GM04503 (cell line): ENCODE measurements at places on chromosomes 2 and 18.

DNA sequence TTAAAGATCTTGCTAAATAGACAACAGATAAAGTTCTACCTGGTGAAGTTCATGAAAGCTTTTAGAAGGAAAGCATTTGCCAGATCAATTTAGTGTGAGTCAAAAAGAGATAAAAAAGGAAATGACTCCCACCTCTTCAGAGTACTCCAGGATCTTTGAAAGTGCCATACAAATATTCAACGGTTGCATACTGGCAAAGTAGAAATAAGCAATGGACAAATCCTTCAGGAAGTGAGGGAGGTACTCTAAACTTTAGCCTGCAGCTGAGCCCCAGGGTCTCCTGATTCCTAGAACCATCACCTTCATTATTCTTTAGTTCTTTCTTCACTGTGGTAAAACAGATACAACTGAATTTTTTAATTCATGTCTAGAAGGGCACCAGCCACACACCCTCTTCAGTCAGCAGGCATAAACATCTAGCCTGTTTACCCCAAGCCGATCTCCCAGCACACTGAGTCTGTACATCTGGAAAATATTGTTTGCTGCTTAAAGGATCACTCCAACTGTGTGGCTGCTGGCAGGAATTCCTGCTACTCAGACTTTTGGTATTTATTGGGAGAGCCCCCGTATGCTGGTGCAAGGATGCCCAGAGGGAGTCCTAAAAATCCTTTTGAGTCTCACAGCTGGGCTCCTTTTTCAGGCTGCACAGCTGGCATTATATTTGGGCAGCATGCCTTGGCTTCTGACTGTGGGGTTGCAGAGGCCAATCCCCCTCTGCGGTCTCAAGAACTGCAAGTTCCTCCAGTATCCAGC lies 72.3 kb upstream of the SESTD1 start:
- peak; percentile 61 for DNase-seq

DNA sequence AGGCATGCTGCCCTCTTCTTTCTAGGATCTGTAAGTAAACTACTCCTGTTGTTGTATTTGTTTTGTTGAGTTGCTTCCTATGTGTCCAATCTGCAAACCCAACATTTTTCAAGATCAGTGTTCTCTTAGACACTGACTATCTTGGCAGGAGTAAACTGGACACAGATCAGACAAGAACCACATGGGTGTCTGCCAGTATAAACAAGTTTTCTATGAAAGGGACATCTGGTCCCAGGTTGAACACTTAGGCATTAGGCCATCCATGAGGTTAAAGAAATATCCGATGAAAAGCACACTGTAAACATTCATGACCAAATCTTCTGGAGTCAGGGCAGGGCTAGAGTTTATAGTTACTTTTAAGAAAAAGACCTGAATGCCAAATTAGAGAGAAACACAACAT lies 441.8 kb downstream of the NYAP2 start:
- DNase-seq: no peak

- DNase-seq: no peak
Observed at GRCh38 chr2:201233812-201234662, 26.3 kb upstream of the CASP8 start.

DNA sequence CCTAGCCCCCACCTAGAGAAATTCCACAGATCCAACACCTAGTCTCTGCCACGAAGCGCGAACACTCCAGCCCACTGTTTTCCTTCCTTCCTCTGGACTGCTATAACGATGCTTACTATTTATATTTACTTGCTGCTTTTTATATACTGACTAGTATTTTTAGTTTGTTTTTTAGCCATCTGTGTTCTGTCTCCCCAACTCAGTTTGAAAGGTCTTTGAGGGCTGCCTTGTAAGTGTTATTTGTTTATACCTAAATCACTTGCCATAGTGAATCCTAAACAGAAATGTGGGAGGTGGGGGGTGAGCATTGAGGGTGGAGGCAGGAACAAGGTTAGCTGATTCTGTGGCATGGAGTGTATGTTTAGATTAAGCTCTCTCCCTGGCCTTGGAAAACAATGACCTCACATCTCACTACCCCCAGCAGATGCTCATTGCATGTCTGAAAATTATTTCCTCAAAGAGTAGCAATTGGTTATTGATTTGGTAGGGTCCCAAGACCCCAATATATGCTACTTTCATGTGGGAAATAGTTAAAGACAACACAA lies 1.1 kb upstream of the NCKAP5 start:
- no peak for DNase-seq

GRCh38 chr2:20990442-20991430 lies 53.1 kb downstream of the APOB start:
- DNase-seq: no peak

DNA sequence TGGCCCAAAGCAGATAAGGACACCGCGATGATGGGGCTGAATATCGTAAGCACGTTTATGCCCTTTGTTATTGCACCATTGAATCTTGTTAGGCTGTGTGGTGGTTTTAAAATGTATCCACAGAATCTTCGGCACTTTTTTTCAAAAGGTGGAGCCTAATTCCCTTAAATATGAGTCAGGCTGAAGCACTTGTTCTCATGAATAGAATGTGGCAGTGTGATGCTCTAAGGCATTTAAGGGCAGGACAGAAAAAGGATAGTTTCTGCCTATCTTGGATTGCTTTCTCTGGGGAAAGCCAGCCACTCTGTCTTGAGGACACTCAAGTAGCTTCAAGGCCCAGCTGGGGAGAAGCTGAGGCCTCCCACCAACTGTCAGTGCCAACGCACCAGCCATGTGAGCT lies 39.6 kb downstream of the ABCA12 start:
- DNase-seq: no peak

DNA sequence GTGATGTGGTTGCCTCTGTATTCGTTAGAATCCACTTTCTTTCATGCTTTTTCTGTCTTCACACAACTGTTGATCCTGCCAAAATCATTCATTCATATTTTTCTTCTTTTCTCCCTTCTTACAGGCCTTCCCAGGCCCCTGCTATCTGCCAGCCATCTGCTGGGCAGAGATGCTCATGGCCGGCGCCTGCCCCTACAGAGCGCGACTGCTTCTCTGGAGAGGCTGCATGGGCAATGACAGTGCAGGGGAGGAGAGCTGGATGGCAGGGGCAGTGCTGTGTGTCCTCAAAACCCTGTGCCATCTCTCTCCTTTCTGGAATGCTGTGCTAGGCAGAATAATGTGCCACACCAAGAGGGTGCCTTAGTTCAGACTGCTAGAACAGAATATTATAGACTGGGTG lies 125.2 kb downstream of the INHBB start:
- no peak for DNase-seq

DNA sequence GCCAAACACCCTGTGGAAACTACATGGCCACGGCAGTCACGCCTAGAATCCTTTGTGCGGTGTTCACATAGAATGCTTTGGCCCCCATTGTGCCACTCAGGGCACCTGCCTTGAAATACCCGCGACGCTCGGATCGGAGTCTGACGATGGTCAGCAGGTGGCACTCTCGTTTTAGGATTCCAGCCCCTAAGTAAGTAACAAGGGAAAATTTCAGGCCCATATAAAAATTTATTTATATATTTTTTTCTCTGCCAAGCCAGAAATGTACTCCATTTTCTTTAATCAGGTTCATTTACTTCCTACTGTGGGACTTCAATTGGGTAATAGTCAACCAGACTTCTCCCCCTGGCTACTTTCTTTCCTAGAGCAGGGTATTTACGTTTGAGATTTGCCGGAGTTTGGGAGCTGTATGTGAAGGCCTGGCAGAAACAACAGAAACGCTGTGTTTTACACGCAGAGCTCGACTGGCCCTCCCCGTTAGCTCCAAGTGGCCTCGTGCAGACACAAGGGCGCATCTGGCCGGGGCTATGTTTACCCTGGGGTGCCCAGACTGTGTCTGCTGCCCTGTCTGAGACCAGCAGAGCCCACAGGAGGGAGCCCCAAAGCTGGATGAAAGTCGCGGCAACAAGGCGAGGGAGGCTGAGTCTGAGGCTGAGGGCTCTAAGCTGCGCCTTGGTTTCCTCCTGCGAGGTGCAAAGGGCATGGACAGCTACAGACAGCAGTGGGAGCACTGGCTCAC lies 41.6 kb downstream of the LRRC30 start:
- peak; percentile 3 for DNase-seq

DNA sequence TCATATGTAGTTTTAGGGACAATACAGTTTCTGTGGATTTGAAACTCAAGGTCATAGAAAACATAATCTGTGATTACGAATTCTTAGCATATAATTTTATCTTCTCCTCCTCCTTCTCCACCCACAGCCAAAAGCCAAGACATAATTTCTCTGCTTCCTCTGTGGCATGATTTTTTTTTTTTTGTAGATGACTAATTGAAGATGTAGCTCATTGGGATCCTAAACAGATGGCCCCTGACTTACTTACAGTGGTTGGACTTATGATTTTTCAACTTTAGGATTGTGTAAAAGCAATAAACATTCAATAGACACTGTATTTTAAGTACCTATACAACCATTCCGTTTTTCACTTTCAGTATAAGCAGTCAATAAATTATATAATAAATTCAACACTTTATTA lies 42.3 kb downstream of the FSIP2 start:
- no peak for DNase-seq

DNA sequence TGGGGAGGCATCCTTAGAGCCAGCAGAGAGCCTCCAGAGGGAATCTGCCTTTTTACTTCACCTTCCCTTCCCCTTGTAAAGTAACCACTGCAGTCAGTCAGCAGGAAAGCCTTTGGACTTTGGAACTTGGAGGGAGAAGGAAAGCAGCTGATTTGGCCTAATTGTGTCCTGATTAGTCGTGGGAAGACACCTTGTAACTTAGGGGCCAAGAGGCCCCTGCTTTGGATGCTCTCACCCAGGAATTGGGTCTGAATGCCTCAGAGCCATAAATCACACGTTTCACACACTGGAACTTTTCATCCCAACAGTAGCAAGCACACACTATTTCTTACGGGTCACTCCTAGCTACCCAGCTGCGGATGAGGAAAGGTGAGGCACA lies 81.0 kb upstream of the PPM1B start:
- no peak for DNase-seq

DNA sequence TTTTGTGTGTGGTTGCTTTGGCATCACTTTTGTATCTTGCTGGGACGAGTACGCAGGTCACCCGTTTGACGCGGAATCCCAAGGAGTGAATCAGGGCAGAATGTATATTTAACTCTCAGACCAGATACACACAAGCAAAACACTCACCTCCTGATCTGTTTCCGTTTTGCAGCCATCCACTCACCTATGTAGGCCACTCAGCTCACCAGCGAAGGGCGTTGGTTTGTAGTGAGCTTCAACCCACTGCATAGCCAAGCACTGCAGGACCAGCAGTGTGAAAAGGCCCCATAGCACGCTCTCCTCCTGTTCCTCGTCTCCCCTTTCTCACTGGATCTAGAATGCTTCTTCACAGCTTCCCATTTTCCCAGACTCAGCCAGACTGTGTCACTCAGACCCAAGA lies 58.3 kb downstream of the ZNF532 start:
- no peak for DNase-seq

DNA sequence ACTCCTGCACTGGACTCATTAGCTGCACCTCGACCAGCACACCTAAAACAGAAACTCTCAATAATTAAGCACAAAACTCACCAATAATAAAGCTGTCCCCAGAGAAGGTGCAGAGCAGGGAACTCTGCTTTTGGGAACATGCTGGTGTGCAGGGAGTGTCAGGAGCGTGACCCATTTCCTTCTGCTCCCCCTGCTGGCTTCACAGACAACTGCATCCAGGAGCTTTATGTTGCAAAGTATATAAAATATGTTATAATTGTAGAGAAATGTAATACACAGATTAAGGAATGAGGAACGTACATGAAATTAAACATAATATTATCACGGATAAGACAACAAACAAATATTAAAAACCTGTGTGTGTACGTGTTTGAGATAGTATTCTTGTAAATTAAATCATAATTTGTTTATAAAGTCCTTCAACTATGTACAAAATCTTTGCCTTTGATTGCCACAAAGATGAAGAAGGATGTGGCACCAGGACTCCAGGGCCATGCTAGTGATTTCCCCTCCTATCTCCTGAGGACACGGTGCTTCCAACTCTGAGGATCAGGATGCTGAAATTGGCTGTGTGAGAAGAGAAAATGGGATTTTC lies 68.6 kb upstream of the MAL start:
- no peak for DNase-seq

DNA sequence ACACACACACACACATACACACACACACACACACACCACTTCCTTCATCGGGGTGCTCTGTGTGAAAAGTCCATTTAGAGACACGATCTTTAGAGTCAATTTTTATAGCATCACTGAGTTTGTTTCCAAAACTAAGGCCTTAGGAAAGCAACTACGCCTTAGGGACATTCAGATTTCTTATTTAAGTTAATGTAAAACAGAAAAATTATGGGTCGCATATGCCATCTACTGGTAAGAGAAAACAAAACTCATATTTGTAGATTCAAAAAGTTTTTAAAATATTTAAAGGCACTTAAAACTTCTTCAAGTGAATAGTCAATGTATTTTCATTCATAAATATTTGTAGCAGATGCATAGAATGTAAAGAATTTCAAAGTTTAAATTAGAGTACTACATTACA lies 166.2 kb downstream of the ATAD2B start:
- DNase-seq: peak; percentile 12

DNA sequence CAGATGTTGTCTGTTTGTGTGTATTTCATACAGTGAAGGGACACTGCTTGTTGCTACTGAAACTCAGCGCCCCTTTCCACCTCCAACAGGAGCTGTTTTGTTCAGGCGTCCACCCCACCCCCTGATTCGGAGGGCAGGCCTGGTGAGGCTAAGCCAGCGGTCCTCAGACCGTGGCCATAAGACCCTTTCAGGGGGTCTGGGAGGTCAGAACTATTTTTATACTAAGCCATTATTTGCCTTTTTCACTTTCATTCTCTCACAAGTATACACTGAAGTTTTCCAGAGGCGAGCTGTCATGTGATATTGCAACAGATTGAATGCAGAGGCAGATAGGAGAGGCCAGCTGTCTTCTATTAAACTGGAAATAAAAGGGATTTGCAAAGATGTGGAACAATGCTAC lies 39.7 kb upstream of the IGFBP5 start:
- DNase-seq: no peak

DNA sequence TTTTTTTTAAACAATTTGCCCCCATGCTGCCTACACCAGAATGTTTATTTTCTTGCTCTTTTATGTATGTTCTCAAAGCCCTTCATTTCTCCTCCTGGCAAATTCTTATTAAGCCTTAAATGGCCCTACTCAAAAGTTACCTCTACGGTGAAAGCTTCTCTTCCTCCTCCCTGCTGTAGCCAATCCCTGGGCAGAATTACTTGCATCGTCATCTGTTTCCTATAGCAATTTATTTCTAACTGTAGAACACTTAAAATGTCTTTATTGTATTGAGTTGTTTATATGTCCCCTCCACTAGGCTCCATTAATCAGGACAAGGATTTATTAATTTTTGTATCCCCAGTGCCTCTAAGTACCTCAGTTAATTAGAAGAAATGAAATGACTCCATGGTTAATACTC lies 2.5 kb upstream of the RAD51AP2 start:
- DNase-seq: no peak

DNA sequence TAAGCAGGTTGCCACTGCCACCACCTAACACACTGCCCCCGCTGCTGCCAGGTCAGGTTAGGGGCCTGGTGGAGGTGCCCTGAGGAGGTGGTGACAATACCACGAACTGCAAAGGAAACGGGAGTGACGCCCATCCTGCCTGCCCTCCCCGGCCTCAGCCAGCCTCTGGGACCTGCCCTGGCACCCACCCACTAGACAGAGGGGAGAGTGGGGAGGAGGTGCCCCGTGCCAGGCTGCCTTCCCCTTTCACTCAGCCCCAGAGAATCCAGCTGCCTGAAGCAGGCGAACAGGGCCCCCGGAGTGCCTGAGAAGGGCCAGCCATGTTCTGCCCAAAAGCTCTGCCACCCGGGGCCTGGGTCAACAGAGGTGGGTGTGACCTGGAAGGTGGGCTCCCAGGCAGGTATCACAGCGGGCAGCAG lies 44.5 kb upstream of the FOSL2 start:
- no peak for DNase-seq
